ENCODE measurements at places on chromosomes 3 and 15.
A peak's percentile ranks its signal among the peaks of the same experiment; 100 is the strongest.

- peak; percentile 69 for DNase-seq
These were observed 66.5 kb upstream of the FNDC3B start for GRCh38 chr3:171972871-171973348.

DNA sequence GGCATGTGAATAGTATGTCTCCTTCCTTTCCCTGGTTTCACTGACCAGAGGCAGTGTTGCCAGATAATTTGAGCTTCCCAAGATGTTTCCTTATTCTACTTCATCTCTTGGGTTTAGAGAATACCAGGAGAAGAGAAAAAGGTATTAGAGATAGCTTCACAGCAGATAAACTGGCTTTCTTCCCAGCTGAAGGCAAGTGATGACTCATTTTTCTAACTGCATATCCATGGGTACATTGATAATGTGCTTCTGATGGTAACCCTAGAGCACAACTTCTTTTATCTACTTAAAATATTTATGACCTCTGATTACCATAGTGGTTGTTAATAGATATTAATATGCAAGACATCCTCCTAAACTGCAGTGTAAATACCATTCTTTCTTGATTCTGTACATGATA lies 34.6 kb upstream of the CMTM8 start:
- DNase-seq, result peak; percentile 66

DNA sequence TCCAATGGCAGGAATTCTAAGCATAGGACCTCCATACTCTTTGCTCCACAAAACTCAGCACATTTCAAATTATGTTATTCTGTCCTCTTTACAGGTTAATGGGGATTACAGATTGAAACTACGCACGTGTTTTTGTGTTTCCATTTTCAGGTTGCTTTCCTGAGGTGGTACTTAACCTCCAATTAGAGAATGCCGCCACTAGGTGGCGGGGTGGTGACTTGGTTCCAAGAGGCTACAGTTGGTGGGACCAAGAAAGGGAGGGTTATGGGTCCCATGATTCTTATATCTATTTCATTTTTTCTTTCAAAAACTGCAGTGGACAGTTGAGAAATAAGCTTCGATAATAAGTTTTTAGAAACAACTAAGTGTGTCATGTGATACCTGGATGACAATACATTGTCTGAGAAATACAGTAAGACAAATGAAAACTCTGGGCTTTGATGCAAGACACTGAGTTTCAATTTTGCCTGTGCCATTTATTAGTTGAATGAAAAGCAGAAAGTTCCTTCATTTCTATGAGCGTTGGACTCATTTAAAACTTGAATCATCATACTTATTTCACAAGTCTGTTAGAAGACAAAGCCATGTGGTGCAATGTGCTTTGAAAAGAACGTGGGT lies 539.0 kb downstream of the FGF12 start:
- DNase-seq, result peak; percentile 57

GRCh38 chr3:141401573-141402475 lies 33.5 kb downstream of the ZBTB38 start:
- DNase-seq, result no peak

DNA sequence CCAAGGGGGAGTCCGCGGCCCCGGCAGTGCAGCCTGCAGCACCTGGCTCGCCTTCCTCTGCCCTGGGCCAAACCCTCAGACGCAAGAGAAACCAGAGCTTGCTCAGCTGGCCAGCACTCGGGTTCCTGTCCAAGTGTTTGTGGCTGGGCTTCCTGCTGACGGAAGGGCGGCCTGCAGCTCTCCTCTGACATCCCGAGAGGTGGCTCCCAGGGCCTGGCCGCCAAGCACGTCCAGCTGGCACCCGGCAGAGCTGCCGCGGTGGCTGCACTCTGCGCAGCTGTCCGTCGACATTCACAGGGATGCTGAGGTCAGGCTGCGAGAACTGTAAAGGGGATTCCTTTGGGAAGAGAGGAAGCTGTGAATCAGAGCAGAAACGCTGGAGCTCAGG lies 85.6 kb downstream of the CPN2 start:
- DNase-seq, result peak; percentile 96

- peak; percentile 47 for DNase-seq
These were observed 75.4 kb downstream of the CMTM8 start for GRCh38 chr3:32313723-32314473.

GRCh38 chr3:156685752-156686151 lies 11.4 kb downstream of the TIPARP start:
- no peak for DNase-seq

DNA sequence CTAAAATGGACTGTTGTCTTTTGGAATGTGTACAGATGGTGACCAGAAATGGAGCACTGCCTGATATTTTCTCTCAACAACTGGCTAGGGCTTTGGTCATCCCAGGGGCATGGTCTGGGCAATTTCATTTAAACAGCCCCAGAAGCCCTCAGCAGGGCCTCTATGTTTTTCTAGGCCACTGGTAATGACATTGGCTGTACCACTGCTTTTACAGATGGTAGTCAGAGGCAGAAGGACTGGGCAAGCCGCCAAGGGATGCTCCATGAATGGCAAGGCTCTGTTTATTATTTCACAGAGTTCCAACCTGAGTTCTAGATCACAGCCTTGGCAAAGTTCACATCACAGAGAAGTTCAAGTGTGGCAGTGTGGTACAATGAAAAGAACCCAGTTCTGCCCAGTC lies 37.0 kb upstream of the LMCD1 start:
- no peak for DNase-seq
